ENCODE measurements at places on chromosomes 2 and 18.

- no peak for DNase-seq
Measured at GRCh38 chr2:25494616-25495015, 152.9 kb upstream of the DNMT3A start.

GRCh38 chr2:150681120-150681804 is 193.8 kb upstream of the RND3 start:
- DNase-seq = no peak

- no peak for DNase-seq
Measured at GRCh38 chr2:150532879-150533278, 45.4 kb upstream of the RND3 start.

DNA sequence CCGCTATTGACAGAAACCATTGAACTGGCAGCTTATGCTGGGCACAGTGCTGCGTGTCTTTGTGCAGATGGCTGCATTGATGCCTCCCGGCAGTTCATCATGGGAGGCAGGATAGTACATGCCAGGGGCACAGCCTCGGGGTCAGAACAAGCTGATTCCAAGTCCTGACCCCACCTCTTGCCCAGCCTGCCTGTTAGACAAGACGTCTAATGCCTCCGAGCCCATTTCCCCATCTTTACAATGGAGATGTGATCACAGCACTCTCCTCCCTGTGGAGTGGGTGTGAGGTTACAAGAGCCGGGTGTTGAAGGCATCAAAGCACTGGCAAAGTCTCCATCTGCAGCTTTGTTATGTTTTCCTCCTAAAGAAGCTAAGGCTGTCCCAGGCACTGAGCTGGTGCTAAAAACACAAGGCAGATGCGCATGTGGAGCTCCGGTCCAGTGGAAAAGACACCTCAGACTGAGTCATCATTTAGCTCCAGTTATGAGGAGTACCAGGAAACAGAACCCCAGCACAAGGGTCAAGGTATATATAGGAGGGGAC is 125.7 kb upstream of the EPAS1 start:
- DNase-seq = no peak

GRCh38 chr18:23498117-23498516 is 5.2 kb upstream of the RMC1 start:
- DNase-seq = no peak

DNA sequence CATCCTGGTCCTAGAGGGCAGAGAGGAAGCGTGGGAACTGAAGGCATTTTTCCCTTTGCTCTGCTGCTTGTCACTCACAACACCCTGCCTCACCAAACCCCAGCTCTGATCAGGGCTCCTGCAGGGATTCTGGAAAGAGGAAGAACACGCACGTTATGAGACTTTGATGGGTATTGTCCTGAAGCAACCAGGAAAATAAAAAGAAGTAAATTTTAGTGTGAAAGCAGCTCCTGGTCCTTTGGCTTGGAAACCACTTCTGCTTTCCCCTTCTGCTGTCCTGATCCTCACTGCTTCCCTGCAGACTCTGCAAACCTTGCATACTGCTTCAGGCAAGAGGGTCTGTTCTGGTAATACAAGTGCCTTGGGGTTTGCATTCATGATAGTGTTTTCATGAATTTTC is 164.1 kb downstream of the SLC8A1 start:
- DNase-seq = no peak

DNA sequence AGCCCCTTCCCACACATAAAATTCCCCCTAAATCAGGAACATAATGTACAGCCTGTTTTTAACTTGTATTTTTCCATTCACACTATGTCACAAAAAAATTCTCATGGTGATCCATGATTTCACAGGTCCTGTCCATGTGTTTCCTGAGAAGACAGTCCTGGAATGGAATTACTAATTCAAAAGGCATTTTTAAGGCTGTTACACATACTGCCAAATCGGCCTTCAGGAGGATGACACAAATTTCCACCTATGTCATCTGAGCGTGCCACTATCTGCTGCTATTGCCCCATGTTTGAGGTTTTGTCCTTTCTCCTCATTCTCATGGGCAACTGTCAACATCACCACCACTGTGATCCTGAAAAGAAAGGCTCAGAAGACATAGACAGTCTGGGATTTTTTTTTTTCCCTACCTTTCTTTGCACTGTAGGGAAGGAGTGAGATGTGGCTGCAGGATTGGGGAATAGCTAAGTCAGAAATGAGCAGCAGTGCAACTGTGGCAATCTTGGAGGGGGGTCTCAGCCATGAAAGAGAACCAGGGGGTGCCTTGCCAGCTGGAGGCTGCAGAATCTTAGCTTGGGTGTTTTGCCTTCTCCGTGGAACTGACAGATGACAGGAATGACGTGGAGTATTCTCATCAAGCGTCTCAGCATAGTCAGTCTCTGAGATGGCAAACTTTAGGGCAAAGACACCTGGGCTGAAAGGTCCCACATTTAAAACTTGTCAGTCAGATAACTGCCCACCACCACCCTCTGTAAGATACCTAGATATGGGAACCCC is 73.4 kb downstream of the MARCHF4 start:
- DNase-seq = no peak

- DNase-seq = peak; percentile 60
Measured at GRCh38 chr2:173866874-173867618, 98.1 kb downstream of the SP3 start.

DNA sequence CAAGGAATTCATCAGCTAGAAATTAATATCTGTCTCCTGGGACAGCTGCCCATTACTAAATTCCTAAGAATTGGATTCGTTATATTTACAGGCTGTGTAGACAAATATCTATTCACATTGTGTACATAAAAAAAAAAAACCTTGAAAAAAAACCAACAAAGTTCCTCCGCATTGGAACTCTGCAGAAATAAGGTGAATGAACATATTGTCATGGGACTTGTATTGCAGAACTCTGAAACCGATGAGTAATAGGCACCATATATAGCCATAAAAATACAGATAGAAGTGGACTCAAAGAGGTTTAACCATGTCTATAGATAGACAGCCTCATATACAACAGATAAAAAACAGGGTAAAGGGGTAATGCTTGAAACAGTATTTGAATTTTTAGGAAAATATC is 909.9 kb upstream of the CHAC2 start:
- no peak for DNase-seq

- no peak for DNase-seq
Measured at GRCh38 chr2:208827109-208827508, 420.5 kb downstream of the PTH2R start.

Measured in forelimb muscle (tissue), 1 donor.